ENCODE measurements at places on chromosomes 2 and 18.

GRCh38 chr2:128498086-128498485 is 179.4 kb upstream of the HS6ST1 start:
- DNase-seq = no peak

GRCh38 chr2:162297925-162298552 is 20.4 kb downstream of the IFIH1 start:
- DNase-seq = peak; percentile 46

DNA sequence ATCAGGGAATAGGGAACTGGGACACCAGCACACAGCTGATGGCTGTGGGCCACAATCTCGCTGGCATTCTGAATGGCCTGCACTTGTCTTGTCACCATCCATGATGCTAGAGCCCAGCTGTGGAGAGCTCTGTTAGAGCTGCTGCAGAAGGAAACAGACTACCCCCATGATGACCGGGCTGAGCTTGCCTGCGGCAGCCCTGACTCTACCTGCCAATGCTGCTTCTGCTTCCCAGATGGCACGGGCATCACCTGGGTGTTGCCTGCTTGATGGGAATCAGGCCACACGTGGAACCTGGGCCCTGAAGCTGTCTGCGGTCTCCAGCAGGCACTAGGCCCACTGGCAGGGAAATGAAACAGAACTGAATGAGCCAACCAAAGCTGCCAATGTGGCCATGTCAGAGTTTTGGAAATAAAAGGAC is 11.2 kb upstream of the DAW1 start:
- no peak for DNase-seq

DNA sequence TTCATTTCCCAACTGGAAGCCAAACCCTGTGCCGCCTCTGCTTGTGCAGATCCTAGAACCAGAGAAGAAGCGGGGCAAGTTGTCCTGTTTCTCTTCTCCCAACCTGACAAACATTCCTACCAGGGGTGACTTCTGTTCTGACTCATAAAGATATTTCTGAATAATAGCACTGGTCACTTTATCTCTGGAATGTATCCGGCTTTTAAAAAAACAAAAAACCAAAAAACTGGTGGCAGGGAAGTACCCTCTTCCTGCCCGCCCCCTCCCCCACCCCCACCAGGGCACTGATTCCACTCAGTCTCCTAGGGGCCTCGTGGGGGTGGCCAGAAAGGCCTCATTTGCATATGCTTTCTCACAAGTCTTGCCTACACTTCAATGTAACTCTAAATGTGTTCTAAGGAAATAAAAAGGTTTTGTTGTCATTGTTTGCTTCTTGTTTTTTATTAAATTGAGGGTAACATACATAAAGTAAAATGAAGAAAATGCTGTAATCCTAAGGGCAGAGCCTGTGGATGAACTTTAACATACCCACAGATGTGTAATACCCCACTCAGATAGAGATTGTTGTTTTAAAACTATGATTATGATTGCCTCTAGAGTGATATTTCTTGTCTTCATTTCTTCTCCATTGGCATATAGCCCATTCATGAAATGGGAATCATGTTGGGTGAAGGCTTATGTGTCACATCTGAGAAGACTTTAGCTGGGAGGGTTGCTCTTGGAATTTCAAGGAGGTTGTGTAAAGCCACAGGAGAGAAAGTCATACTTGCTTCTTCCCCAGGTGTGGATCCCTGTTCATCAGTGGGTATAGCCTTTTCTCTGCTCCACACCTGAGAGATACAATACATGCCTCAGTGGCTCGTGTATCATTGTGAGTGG is 5.3 kb upstream of the FOSL2 start:
- DNase-seq = no peak

- DNase-seq = no peak
Measured at GRCh38 chr2:12008425-12009061, 262.1 kb downstream of the LPIN1 start.

DNA sequence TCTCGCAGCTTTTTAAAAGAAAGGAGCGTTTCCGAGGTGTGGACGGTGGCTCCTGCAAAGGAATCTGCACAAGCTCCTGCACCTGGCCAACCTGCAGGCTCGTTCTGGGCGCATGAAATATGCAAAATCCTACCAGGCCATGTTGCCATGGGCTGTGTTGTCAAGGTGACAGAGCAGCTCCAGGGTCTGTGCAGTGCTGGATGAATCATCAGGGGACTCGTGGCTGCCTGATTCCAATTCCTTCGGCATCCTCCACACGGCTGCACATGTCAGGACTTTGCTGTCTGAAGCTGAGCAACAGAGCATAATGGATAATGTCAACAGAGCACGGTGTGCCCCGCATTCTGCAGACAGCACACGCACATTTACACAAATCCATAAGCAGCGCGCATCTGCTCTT is 120.5 kb downstream of the EIPR1 start:
- DNase-seq = no peak

DNA sequence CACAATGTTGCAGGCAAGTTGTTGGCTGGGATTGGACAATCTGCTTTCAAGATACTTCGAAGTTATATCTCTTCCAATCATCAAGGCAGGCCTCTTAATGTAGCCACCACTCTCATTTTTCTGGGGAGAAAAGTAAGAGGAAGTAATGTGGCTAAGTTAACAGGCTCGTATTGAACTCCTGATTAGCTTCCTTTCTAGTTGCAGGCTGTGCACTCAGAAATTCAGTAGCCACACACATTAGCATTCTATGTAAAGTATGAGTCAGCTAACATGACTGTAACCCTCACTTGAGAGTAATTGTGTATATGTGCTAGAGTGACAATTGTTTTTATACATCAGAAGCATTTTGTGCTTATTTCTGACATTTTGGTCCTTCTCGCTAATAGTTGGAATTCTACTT is 3.3 kb downstream of the TWSG1 start:
- no peak for DNase-seq

- DNase-seq = no peak
Measured at GRCh38 chr2:237140689-237141285, 55.1 kb downstream of the COPS8 start.

- no peak for DNase-seq
Measured at GRCh38 chr18:5518899-5519371, 24.9 kb downstream of the EPB41L3 start.
